ENCODE measurements at places on chromosomes 11 and 22.

GRCh38 chr11:94734563-94735275 lies 33.4 kb upstream of the AMOTL1 start:
- DNase-seq: no peak

GRCh38 chr11:15843309-15843872 lies 513.0 kb downstream of the SOX6 start:
- DNase-seq: no peak

DNA sequence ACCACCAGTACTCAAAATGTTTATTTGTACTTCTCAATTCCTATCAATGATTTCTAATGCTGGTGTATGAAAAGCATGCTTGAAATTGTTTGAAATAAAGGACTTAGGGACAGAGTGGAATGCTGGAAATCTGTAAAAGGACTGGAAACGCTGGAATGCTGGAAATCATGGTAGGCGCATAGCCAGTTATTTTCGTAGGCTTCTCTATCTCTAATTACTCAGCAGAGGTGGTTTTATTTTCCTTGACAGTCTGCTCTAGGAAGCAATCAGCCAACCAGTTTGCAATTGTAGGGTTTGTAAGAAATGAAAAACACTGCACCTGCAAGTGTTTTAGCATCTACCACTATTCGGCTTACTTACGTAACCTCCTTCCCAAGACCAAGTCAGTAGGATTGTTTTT lies 788 bp downstream of the LIN7C start:
- DNase-seq: no peak

DNA sequence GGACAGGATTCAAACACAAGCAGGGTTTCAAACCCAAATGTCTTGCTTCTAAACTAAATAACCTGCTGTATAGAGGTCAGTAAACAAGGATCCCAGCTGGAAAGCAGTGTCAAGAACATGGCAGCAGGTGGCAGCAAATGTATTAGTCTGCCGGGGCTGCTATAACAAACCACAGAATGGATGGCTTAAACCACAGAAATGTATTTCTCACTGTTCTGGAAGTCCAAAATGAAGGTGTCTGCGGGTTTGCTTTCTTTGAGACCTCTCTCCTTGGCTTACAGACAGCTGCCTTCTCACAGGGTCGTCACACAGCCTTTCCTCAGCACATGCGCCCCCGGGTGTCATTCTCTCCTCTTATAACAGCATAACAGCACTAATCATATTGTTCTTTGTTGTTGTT lies 65.1 kb upstream of the LRRC55 start:
- no peak for DNase-seq

- DNase-seq: no peak
Measured at GRCh38 chr22:28889478-28890024, 6.2 kb downstream of the ZNRF3 start.

DNA sequence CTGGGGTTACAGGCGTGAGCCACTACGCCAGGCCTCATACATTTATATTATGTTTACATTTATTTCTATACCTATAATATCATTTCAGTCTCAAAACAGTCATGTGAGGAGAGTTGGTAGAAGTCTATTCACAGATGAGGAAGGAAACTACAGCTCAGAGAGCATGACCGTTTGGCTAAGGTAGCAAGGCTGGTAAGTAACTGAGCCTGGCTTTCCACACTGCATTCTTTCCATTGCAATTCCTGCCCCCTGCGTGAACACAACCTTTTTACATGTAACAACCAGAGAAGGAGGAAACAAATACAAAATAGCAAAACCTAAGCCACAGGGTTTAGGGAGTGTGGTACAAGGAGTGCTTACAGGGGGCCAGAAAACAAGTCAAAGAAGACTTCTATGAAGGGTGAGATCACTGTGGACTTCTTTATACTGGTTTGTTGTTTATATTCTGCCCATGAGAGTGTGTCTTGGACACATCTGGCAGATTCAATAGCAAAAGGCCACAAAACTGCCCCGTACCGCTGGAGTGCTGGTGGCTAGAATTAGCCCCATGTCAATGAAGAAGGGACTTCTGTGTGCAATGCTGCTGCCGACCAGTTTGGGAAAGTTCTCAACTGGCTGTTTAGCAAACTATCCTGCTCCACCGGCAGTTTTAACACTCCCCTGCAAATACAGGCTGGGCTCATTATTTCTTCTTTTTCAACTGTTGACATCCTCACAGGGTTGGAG lies 19.0 kb downstream of the MICAL3 start:
- DNase-seq: no peak

DNA sequence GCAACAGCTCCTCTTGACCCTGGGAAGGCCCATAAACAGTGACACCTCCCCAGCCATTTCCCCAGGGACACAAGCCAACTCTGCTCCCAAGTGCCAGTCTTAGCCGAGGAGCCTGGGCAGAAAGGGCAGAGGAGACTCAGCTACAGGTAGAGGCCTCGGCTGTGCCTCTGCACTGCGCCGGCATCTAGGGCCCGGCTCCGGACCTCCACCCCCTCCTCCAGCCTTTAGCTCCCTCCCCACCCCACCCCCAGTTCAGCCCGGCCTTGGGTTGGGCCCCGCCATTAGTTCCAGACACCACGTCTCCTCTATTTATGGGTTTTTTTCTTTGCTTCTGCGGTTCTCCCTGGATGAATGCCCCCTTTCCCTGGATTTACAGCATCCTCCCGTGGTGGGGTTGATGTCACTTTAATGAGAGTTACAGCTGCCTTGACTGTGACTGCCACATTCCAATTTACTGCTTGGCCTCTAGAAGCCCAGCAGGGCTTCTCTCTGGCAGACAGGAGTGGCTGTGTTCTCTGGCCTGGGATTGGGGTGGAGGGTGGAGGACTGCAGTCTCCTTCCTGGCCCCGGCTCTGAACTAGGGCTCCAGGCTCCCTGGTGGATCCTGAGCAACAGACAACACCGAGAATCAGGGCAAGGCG lies 13.5 kb upstream of the OAF start:
- DNase-seq: no peak

Data from activated T-helper 1 cell treated with Interleukin-2 at 50 U/mL for 16 hours (primary cell).